NCI-H2029 treated with DMSO at 0.1 percent for 48 hours (cell line): ENCODE measurements at places on chromosomes 2 and 18.

GRCh38 chr2:147348931-147349555, 495.8 kb upstream of the ACVR2A start:
- DNase-seq, result no peak

GRCh38 chr2:239268549-239268948, 132.3 kb downstream of the HDAC4 start:
- no peak for DNase-seq

- DNase-seq, result no peak
Measured at GRCh38 chr2:31322371-31322770, 88.4 kb downstream of the EHD3 start.

GRCh38 chr2:59276917-59277316, 1035.8 kb upstream of the FANCL start:
- DNase-seq, result no peak

DNA sequence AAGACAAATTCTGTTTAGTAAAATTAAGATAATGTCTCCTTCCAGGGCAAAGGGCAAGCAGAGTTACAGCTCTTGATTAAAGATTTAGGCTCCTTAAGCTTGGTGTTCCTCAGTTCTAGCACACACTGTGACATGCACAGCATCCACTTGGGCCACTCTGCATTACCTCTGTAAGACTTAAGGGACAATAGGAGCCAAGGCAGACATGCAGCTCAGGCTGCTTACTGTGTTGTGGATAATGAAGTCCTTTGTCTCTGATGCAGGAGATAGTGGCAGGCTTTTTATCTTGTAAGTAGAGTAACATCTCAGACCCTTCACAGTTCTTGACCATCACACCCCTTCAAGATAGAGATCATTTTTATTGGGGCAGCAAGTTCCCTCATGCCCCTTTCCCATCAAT, 31.2 kb downstream of the RBM45 start:
- DNase-seq, result no peak

GRCh38 chr2:237236188-237236587, 150.5 kb downstream of the COPS8 start:
- no peak for DNase-seq

DNA sequence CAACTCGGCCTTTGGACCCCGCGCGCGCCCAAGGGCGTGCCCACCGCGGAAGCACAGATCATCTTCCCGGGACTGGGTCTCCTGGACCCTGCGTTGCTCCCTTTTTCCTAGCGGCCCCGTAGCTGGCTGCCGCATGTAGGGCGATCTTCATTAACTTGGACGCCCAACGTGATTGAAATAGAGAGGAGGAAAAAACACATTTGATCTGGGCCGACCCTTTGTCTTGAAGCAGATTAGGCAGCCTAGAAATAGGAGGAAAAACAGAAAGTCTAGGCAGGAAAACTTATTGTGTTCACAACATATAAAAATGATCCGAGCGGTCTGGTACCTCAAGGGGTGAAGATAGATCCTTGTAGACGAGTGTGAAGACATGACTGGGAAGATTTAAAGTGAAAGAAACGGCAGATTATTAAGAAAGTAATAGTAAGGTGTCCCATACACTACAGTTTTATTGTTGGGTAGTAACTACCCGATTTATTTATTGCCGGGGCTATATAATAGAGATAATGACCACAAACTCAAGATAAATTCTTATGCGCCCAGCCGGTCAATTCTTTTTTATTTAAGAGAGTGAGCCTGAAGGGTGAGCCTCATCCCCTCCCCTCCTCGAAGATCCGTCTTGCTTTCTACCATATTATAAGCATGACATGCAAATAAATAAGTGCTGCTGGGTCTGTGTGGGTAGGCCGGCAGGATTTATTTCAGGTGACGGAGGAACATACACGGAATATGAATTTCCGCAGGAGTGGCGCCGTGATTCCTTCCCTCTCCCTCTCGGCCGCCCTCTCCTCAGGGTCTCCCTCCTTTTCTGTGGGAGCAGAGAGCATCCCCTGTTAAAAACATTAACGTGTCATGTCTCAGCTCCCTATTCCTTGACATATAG, 147.4 kb downstream of the MEIS1 start:
- no peak for DNase-seq

DNA sequence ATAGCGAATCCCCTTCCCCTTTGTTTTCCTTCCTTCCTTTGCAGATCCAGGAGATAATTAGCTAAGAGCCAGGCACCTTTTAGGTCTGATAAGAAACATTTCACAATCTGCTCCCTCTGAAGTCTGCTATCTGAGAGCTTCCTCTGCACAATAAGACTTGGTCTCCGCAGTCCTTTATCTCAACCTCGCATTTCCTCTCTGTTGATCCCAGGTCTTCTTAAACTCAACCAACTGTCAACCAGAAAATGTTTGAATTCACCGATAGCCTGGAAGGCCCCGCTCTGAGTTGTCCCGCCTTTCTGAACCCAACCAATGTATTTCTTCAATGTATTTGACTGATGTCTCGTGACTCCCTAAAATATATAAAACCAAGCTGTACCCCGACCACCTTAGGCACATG, 78.4 kb upstream of the CTDP1 start:
- no peak for DNase-seq

DNA sequence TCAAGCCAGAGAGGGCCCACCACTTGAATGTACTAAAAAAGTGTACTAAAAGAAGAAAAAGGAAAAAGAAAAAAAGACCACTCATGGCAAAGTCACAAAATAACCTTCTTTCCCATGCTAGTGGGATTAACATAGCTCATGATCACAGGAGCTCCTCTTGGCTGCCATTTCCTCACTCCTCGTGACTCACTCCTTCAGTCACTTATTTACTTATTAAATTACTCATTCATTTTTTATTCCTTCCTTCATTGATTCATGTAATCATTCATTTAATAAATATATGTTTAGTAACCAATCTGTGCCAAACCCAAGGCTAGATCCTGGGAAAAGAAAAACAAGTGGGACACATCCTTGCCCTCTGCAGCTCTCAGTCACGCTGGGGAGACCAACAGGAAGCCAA, 300.5 kb downstream of the INSIG2 start:
- DNase-seq, result no peak

- no peak for DNase-seq
Measured at GRCh38 chr2:215514516-215514915, 78.6 kb upstream of the FN1 start.

DNA sequence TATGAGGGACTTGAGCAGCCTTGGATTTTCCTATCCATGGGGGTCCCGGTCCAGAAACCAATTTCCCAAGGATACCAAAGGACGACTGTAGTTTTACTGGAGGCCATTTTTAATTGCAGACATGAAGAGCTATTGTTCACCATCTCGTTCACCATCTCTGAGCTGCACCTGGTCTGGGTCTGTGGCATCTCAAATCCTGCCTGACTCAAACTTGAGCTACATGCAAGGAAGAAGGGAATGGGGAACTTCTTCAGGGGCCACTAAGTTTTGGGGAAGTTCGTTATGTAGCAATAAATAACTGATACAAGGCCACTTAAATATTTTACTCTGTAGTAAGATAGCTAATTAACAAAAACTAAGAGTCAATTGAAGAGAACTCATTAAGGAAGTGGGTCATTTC, 2.1 kb upstream of the SMCHD1 start:
- DNase-seq, result no peak

- DNase-seq, result no peak
Measured at GRCh38 chr2:234991793-234992192, 40.0 kb downstream of the SH3BP4 start.

DNA sequence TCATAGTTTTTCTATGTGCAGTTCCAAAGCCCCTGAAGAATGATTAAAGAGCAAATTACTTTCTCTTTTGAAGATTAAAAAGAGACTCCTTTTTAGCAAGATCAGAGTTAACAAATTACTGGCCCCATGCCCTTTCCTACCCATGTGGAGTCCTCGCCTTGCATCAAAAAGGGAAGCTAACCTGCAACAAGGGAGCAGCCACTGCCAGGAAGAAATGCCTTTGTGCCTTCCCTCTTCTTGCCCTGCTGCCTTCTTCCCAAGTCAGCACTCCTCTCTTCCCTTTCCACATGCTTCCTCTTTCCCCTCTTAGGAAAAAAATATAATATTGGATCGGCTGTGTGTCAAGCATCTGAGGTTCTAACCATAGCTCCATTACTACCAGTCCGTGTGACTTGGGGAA, 37.1 kb upstream of the CYP1B1 start:
- no peak for DNase-seq
